ENCODE measurements at places on chromosomes 7 and 10.
A peak's percentile ranks its signal among the peaks of the same experiment; 100 is the strongest.

DNA sequence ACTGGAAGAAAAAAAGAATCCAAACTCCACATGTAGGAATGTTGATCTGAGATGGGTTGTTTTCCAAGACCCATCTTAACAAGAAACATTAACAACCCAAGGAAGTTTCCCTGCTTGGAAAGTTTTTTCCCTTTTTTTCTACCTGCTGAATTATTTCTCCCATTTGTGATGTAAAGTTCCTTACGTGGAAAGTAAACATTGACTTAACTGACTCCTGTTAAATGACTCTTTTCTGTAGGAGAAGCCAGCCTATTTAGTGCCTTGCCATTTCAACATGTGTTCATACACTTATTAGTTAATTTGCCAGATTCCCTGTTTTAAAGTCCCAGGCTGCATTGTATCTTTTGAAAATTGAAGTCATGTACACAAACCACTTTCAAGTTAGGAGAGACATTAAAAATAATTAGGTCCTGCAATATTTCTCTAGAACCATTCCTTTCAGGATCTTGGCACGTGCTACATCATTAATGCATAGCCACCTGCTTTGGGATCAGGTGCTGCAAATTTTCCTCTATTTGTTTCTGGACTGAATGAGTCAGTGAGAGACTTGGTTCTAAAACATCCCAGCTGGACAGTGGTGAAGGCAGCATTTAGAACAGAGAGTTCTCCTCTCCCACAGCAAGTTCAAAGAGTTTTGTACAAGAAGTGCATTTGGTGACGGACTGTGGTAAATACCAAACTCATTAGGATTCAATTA lies 698.5 kb downstream of the SUGCT start:
- DNase-seq, result no peak

GRCh38 chr10:35112571-35112970 lies 14.1 kb upstream of the CREM start:
- no peak for DNase-seq

DNA sequence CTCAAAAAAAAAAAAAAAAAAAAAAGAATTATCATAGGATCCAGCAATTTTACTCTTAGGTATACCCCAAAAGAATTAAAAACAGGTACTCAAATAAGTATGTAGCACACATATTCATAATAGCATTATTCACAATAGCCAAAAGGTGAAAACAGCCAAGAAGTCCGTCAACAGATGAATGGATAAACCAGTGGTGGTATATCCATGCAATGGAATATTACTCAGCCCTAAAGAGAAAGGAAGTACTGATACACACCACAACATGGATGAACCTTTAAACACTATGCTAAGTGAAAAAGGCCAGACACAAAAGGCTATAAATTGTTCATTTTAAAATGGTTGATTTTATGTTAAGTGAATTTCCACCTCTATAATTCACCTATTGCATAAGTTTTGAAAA lies 804.8 kb upstream of the AUTS2 start:
- DNase-seq, result no peak

GRCh38 chr10:78410046-78410965 lies 376.6 kb downstream of the RPS24 start:
- DNase-seq, result no peak

DNA sequence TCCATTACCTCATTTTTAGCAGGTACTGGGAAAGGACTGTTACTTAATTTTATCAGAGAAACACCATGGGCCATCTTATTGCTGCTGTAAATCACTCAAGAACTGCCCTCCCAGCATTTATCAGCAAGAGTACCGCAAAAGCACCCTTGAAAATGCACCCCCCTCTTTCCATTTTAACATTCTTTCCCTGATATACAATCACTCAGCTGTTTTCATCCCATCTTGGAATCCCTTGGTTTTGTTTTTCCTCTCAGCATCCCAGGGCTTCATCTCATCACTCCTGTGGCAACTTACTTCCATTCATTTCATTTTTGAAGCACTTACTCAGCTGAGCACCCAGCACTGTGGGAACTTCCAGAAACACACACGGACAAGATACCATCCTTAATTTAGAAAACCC lies 36.5 kb downstream of the RAPGEF5 start:
- DNase-seq, result no peak

DNA sequence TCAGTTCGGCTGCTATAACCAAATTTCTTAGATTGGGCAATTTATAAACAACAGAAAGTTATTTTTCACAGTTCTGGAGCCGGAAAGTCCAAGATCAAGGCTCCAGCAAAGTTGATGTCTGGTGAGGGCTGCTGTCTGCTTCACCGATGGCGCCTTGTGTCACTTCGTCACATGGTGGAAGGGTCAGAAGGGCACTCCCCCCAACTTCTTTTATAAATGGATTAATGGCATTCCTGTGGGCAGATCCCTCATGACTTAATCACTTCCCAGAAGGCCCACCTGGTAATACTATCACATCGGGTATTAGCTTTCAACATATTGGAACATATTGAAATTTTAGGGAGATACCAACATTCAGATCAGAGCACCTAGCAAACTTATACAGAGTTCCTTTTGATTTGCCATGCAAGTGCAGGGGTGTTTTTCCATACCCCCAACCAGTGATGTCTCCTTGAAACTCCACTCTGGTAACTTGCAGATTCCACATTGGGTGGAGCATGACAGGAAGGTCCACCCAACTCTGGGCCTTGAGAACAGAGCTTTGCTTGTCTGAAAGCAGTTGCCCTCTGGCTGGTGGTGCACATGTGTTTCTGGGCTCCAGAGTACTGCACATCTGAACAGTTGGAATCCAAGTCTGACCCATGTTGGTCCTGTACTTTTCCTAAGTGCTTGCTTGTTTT lies 85.1 kb upstream of the KMT2E start:
- no peak for DNase-seq

- DNase-seq, result no peak
These were observed 42.3 kb downstream of the HIPK2 start for GRCh38 chr7:139735466-139735865.

GRCh38 chr7:103941976-103942375 lies 47.5 kb downstream of the RELN start:
- DNase-seq, result no peak

GRCh38 chr10:84360637-84361365 lies 32.4 kb downstream of the CCSER2 start:
- DNase-seq, result peak; percentile 9

- peak; percentile 92 for DNase-seq
These were observed 11.3 kb upstream of the SAMD8 start for GRCh38 chr10:75099952-75100763.

DNA sequence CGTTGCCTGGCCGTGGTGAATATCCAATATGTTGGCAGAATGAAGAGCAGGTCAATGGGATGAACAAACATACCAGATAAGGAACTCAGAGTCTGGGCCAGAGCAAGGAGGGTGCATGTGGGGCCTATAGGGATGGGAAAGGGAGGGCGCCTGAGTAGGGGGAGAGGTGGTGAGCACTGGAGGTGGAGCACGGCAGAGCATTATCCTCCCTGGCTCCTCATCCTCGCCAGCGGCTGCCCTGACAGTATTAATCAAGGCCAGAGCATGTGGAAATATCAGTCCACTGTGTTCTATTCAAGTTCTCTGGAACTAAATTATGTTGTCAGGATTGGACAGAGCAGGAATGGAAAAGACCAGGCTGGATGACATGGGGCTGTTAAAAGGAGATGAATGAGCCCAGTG lies 254.8 kb upstream of the ZMIZ1 start:
- no peak for DNase-seq

- DNase-seq, result no peak
These were observed 17.4 kb upstream of the IKZF1 start for GRCh38 chr7:50287129-50287528.

DNA sequence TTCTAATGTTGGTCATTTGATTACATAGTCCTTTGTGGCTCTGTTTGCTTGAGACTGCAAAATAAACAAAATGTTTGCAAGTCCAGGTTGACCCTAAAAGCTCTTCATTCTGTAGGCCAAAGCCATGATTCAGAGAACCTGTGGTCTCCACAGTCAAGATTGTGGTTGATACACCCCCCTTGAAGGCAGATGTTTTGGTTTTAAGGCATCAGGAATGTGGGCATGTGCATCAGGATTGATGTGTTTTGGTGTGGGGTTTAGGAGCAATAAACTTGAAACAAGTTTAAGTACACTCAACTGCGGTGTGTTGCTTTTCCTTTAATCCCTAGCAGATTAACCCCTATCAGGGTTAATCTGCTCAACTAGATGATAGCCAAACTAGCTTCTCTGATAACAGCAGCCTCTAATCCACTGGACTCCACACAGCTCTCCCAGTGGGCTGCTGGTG lies 379.1 kb upstream of the GALNT17 start:
- DNase-seq, result no peak

Measured in ELF-1 (cell line).